ENCODE measurements at places on chromosomes 5 and 9.
A peak's percentile ranks its signal among the peaks of the same experiment; 100 is the strongest.

DNA sequence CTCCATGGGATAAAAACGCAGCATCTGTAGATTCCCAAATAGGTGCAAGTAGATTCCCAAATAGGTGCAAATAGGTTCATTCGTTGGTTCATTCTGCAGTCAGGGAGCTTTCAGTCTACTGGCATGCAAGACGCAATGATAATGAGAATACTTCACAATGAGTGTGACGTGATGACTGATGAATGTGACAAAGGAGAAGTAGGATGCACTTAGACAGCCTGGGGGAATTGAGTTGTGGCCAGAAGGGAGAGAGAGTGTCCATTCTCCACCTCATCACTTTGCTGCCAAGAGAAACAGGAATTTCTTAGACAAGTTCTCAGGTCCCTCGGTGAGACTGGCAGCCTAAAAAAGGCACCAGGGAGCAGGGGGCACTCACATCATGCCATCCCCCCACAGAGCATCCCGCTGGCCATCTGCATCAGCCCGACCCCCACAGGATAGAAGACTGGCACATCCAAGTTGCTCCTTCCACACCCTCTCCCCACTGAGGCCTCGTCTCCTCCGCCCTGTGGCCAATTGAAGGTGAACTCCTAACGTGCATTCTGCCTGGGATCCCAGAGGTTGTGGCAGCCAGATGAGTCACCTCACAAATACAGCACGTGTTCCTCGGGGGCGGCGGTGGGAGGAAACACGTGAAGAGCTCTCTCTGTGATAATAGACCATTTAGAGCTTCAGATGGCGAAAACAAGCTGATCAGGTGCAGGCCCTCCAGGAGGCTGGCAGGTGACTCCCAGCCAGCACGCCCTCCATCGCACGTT, 19.9 kb upstream of the KCNIP1 start:
- DNase-seq: peak; percentile 53

DNA sequence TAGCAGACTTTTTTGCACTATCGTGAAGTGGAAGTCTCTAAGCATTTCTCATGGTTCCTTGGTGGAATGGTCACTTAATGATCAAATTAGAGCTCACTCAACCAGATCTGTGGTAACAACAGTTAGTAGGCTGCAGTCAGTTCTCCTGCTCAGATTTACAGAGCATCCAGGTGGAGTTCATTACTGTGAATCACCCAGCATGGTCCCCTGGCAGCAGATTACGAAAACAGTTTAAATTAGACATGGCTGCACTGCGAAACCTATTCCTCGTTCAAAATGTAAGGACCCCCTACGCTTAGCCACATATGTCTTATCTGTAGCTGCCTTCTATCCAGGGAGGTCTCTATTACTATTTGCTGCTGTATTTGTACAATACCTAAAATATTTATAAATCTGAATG, 823.6 kb upstream of the ARRDC3 start:
- no peak for DNase-seq

- DNase-seq: no peak
These were observed 20.9 kb upstream of the SEMA6A start for GRCh38 chr5:116595498-116595897.

DNA sequence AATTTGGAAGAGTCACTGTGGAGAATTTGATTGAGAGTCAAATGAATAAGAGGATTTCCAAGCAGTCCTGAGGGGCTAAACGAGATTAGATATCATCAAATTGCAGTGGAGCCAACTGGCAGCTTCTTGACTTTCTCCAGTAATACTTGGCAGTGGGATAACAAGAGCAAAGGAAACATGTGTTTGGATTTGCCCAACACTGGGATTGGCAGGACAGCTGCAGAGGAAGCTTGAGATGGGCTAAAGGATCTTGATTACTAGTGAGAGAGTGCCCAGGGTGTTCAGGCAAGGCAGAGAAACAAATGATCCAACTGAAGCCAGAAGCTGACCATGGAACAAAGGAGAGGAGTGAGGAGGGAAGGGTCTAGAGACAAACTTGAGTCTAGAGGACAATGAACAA, 356.0 kb upstream of the ISL1 start:
- DNase-seq: no peak

DNA sequence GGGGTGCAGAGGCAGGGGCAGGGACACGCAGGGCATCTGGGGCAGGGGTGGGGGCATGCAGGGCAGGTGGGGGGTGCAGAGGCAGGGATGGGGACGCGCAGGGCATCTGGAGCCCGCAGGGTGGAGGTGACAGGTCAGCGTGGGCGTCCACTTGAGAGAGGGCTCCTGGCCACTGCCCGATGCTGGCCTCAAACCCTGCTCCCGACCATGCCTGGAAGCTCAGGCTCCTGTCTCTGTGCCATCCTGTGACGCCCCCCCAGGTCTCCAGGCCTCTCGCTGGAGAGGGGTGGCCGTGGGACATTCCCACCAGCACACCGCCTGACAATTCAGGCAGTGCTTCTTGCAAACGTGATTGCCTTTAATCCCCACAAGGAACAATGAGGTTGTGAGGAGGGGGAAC, 33.0 kb downstream of the ZDHHC11B start:
- DNase-seq: no peak

DNA sequence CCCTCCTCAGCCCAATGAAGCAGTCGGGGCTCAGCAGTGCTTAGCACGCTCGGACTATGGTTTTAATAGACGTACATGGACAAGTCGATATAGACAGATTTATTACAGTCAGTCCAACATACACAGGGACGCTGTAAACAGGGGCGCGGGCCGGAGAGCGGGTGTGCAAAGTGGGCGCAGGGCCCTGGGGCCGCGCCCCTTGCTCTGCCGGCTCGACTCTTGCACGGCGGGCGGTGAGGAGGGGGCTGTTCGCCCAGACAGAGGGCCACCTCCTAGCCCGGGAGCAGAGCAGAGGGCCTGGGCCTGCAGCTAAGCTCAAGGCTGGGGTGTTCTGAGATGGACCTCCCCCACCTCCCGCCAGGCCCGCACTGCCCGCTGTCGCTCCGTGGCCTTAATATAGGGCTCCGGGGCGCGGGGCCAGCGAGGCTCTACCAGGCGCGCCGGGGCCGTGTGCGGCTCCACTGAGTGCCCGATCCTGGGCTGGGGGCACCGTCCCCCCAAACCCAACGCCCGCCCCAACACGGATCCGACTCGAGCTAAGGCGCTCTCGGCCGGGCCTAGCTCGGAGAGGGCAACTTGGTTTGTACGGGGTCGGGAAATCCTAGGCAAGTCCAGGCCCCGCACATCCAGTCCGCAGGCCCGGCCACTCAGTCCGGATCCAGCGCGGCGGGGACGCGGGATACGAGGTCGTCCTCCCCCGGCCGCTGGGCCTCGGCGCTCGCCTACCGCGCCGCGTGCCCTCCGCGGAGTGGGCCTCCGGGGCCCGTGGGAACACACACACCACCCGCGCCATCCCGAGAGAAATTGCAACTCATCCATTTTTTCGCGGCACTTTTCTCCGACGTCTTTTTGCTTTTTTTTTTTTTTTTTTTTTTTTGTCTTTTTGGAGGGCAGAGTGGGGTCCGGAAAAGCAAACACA, 6.1 kb downstream of the PITX1 start:
- DNase-seq: no peak

- DNase-seq: no peak
These were observed 165.9 kb upstream of the TLX3 start for GRCh38 chr5:171143171-171143570.

- DNase-seq: no peak
These were observed 10.7 kb upstream of the TOR4A start for GRCh38 chr9:137266585-137267453.

DNA sequence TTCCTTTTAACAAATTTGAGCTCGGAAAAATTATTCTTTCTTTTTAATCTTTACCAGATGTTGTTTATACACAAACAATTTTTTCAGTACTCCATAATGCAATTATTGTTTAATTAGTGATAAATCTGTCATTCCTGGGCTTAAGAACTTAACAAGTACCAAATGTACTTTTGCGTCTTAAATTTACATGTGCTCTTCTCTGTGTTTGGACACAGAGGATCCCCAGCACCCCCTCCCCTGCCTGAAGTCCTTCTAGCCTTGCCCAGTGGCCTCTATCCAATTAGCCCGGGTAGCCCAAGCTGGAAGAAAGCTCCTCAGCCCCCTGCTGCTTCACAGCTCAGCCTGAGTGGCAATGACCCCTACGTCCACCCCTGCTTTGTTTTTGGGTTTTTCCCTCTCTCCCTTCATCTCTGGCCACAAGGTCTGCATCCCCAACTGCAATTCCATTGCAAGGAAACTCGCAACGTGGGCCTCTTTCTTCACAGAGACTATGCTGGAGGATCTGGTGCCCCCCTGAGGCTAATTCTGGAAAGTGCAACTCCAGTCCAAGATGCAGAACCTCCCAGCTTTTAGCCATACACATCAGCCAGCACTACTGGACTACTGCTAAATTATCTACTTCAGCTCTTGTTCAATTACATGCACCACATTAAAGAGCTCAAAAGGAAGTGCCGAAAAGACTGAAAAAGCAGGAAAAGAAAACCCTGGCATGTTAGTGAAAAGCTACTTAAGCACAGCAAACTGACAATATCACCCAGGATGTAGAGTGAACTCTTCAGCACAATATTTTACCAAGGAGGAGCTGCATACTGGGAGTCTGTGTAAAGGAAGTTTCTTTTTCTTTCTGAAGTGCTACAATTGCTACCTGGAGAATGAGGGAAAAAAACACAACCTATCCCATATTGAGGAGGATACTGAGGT, 186.2 kb downstream of the FANCC start:
- peak; percentile 63 for DNase-seq

DNA sequence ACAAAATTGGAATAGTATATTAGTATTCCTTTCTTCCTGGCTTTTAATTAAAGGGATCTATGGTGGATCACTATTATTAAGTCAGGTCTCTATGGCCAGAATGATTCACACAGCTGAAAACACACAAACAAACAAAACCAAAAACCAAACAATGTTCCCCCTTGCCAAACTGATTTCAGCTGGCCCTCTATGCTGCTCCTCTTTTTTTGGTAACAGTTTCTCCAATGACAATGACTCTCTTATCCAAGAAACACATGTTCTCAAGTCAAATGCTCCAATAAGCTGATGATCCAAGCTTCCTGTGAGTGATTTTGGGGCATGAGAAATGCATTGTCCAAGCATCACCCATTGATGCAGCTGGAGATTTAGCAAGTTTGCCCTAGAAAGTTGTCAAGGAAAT, 193.4 kb upstream of the TUT7 start:
- no peak for DNase-seq
